ENCODE measurements at places on chromosomes 2 and 18.
A peak's percentile ranks its signal among the peaks of the same experiment; 100 is the strongest.

GRCh38 chr2:2921011-2921720, 456.5 kb downstream of the EIPR1 start:
- DNase-seq = no peak

GRCh38 chr2:137173463-137173862, 408.1 kb downstream of the THSD7B start:
- no peak for DNase-seq

DNA sequence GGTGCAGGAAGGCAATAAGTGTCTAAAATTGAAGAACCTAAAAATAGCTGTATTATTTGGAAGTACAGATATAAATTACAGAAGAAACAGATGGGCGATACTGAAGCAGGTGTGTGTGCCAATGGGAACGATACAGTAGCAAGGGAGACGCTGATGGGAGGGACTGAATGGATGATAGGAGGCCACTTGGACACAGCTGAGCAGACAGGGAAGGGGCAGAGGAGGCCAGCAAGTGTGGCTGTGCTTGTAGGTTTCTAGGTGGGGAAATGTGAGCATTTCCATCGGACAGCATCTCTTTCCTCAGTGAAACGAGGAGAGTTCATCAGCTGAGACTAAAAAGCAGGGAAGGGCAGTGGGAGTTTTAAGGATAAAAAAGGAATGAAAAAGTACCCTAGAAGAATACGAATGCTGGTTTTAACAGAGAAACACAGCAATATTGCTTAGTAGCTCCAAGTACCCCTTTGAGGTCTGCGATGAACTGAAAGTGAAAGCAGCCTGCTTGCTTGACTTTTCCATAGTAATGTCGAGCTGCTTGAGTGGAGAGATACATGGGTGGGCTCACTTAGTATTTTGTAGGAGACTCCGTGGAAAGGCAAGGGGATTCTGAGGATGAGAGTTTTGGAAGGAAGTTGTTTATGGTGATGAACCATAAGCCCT, 91.7 kb upstream of the EPC2 start:
- DNase-seq = no peak

GRCh38 chr2:61438670-61439069, 32.2 kb downstream of the USP34 start:
- DNase-seq = no peak

- DNase-seq = no peak
Measured at GRCh38 chr18:70041459-70042050, 93.9 kb upstream of the CD226 start.

DNA sequence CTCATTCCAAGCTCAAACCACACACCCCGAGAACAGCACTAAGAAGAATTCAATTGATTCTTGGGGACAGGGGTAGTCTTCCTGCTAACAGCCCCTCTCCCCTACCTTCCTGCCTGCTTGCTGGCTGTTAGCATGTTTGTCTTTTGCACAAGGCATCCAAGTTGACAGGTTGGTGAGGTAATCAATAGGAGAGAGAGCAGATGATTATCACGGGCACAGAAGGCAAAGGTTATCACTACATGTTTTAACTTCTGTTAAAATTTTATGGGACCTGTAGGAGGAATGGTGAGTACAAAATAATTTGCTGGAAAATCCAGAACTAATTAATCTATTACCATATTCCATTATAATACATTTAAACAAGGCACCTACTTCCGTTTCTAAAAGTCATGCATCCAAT, 442.1 kb upstream of the TCF4 start:
- DNase-seq = no peak

DNA sequence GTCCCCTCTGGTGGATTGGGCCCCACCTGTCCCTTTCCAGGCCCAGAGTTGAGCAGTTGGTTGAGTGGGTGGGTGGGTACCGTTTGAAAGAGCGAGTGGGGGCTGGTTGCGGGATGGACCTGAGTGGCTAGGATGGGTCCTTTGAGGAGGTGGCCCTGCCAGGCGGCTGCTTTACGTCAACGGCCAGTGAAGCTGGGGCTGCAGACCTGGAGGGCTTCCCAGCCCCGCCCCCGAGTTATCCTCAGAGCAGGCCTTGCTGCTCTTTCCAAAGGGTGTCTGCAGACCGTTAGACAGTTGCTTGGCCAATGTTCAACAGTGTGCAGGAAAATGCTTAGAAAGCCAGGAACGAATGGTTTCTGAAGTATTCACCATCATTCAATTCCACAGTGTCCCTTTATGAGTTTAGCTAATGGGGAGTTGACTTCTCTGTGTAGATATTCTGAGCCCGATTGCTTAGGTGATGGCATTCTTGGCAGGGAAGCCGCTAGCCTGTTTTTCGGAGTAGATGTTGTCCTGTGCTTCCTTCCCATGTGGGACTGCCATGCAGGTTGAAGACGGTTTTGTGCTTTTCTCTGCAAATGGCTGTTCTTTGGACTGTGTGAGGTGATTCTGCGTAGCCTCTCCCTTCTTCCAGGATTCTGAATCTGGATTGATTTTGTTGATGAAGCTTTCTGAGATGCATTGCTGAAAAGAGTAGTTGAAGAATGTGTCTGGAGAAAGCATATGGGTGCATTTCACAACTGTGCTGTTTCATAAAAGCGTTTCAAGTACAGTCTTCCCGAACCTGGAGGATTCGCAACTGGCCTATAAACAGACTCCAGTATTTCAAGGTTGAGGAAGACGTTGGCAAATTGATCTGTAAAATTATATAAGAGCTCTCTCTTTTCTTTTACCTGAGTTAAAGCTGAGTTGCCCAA, 45.8 kb downstream of the LDLRAD4 start:
- no peak for DNase-seq

- no peak for DNase-seq
Measured at GRCh38 chr18:37967261-37967660, 401.7 kb upstream of the CELF4 start.

GRCh38 chr18:7830468-7830867, 263.4 kb downstream of the PTPRM start:
- DNase-seq = no peak

DNA sequence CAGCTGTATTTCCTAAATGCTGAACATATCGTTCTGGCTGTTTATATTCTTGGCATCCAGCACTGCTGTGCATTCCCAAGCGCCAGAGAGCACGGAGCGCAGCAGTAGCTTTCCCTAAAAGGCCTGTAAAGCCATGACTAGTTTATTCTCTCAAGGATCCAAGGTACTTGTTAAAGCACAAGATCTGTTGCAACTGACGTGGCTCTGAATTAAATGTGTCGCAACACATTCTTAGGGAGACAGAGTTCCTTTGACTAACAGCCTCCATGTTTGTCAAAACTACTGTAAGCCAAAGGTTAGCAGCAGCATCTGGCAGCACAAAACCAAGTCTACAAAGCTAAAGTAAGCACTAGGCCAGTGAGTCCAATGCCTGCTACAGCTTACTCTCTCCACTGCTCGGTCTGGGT, 188.6 kb upstream of the FN1 start:
- DNase-seq = no peak

GRCh38 chr18:13218368-13218991, at the start of gene LDLRAD4:
TSS of gene LDLRAD4 (plus strand) at chr18:13218760.
- peak; percentile 45 for DNase-seq

DNA sequence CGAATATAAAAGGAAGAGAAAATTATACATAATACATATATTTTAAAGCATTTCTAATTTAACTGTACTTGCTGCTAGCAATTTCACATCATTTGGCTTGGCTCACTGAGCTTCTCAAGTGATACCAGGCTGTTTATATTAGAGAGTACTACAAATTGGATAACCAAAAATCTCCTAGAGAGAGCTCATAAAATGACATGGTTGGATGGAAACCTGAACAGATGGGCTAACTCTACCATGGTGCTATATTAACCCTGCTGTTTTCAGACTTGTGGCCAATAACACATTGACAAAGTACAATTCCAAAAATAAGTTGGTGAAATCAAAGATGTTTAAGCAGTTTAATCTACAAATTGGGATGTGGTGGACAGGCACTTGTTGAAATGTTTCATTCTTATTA, 364.4 kb upstream of the GCFC2 start:
- DNase-seq = no peak

DNA sequence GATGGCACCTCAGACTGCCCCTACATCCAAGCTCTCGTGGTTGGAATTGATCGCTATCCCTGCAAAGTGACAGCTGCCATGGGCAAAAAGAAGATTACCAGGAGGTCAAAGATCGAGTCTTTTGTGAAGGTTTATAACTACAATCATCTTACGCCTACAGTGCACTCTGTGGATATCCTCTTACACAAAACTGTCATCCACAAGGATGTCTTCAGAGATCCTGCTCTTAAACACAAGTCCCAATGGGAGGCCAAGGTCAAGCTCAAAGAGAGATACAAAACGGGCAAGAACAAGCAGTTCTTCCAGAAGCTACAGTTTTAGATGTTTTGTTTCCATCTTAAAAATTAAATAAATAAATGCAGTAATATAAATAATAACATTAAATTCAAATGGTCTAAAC, 45.4 kb downstream of the INO80D start:
- DNase-seq = no peak

DNA sequence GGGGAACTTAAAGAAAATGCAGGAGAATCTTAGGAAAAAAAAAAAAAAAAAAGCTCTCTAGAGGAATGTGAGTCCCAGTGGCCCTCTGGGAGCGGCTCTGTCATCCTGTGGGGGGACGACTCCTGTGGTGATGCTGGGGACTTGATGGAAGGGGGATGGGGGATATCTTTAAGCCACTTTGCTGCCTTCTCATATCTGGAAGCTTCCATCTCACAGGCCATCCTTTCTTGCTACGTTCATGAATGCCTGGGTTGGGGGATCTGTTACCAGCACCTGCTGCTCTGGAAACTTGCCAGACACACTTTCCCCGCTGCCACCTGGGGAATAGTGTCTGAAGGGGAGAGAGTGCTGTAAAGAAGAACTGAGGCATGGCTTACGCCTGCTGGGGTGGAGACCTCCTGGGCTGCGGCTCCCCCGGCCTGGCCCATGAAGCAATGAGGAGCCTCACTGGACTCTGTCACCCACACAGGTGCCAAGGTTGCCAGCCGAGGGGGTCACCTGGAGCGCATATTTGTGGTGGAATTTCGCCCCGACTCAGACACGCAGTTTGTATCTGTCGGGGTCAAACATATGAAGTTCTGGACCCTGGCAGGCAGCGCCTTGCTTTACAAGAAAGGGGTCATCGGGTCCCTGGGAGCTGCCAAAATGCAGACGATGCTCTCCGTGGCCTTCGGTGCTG, 92.8 kb downstream of the RTN4 start:
- no peak for DNase-seq

DNA sequence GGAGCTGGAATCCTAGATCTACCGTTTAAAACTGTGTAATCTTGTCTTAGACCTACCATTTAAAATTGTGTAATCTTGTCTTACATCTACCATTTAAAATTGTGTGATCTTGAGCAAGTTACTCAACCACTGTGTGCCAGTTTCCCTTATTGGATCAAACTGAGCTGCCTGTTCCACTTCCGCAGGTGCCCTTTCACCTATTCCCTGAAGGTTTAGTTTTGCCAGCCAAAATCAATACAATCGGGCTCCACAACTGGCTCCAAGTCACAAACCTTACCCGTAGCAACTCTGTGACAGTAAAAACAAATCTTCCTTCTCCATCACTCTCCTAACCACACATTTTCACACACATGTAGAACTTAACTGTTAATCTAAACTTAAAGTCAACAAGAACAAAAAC, 20.1 kb downstream of the DOCK10 start:
- DNase-seq = no peak

GRCh38 chr2:160096409-160096808, 34.0 kb upstream of the PLA2R1 start:
- DNase-seq = no peak

- DNase-seq = no peak
Measured at GRCh38 chr2:29525921-29526320, 395.5 kb downstream of the ALK start.

- DNase-seq = no peak
Measured at GRCh38 chr18:75130591-75131328, 78.2 kb downstream of the PTGR3 start.

Measured in activated CD4-positive, CD25-positive, alpha-beta regulatory T cell treated with anti-CD3 and anti-CD28 coated beads, Interleukin-2, amount 50 U/mL, for 72 hours (primary cell).